Activated CD4-positive, alpha-beta T cell treated with anti-CD3 and anti-CD28 coated beads for 36 hours (primary cell): ENCODE measurements at places on chromosomes 1 and 21. TPM values are rescaled to one million over a fixed set of nuclear protein-coding genes. Genes with fewer than 3 reads are reported as not detected.

The TRIM63 gene
- not detected for total RNA-seq

- H3K36me3 ChIP-seq, result no peaks in the 10 kb centered on the region
- H3K27me3 ChIP-seq, result peaks cover 10% of the 10 kb centered on the region
- DNase-seq, result no peak
- no peak overlapping the region for H3K4me3 ChIP-seq
- H3K4me1 ChIP-seq, result no peaks in the 10 kb centered on the region
Measured at GRCh38 chr1:178407655-178408054, 89.1 kb downstream of the CLEC20A start.

- no peaks in the 10 kb centered on the region for H3K36me3 ChIP-seq
- no peak for DNase-seq
- peaks cover 11% of the 10 kb centered on the region for H3K27me3 ChIP-seq
- H3K4me1 ChIP-seq, result no peaks in the 10 kb centered on the region
- no peak overlapping the region for H3K27ac ChIP-seq
Measured at GRCh38 chr1:17743008-17743647, 12.0 kb upstream of the ACTL8 start.

DNA sequence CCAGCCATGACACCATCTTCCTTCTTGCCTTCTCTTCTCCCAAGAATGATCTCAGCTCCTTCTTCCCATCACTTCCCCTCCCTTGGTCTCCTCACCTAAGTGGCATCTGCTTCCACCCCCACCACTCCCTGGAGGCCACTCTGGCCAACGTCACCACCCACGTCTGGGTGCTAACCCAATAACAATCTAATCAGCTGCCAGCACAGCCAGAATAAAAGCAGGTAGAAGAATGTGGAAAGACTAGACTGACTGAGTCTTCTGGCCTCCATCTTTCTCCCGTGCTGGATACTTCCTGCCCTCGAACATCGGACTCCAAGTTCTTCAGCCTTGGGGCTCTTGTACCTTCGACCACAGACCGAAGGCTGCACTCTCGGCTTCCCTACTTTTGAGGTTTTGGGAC is 245.3 kb upstream of the CSF3R start:
- H3K27me3 ChIP-seq, result peaks cover 17% of the 10 kb centered on the region
- no peaks in the 10 kb centered on the region for H3K36me3 ChIP-seq
- H3K27ac ChIP-seq, result no peak overlapping the region
- no peak overlapping the region for H3K4me3 ChIP-seq
- DNase-seq, result no peak
- H3K4me1 ChIP-seq, result no peaks in the 10 kb centered on the region

- no peak for DNase-seq
- H3K4me1 ChIP-seq, result peaks cover 4% of the 10 kb centered on the region
- H3K27me3 ChIP-seq, result no peaks in the 10 kb centered on the region
- no peak overlapping the region for H3K4me3 ChIP-seq
- peaks cover 54% of the 10 kb centered on the region for H3K36me3 ChIP-seq
- H3K27ac ChIP-seq, result no peak overlapping the region
Measured at GRCh38 chr1:119720866-119721440, 9.2 kb downstream of the PHGDH start.

DNA sequence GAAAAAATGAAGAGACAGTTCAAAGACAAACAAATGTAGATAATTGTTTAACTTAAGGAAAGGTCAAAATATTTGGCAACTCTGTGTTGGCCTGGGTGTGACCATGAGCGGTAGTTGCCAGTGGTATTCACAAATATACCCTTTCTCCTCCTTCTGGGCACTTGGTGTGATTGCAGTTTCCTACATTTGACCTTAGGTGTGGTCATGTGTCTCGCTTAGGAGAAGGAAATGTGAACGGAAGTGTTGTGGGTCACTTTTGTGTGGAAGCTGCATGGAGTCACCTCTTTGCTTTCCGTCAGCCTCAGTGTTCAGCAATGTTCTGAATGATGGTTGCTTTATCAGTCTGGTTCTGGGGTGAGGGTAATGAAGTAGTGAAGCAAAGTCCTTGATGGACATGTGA is 3.4 kb upstream of the PCSK9 start:
- peaks cover 49% of the 10 kb centered on the region for H3K27me3 ChIP-seq
- no peaks in the 10 kb centered on the region for H3K36me3 ChIP-seq
- no peaks in the 10 kb centered on the region for H3K4me1 ChIP-seq
- DNase-seq, result no peak

DNA sequence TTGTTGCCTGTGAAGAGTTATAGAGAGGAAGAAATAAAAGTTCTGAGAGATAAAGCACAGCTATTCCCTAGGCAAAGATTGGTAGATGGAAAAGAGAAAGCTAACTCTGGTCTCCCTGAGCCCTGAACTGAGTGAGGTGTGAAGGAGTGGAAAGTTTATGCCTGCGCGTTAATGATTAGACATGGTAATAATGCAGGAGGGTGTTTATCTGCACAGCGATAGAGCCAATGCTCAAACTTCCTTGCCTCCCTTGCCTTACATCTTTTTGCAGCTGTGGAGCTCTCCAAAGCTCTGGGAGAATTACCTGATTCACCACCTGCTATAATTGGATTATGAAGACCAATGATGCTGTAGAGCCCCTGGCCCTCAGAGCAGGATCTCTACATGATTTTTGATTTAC is 32.8 kb upstream of the CHRM3 start:
- no peak overlapping the region for H3K4me3 ChIP-seq
- H3K27me3 ChIP-seq, result peaks cover 6% of the 10 kb centered on the region
- no peaks in the 10 kb centered on the region for H3K4me1 ChIP-seq
- no peak for DNase-seq
- no peaks in the 10 kb centered on the region for H3K36me3 ChIP-seq

GRCh38 chr1:150234566-150235293 is 1.2 kb downstream of the ANP32E start:
- H3K27me3 ChIP-seq, result no peaks in the 10 kb centered on the region
- DNase-seq, result peak; percentile 95
- H3K36me3 ChIP-seq, result peaks cover 28% of the 10 kb centered on the region
- H3K4me1 ChIP-seq, result peaks cover 14% of the 10 kb centered on the region
- H3K27ac ChIP-seq, result peak overlapping the region; percentile 99

The FOXO6 gene
- not detected for total RNA-seq

The CHD5 gene
- 0.25 TPM for total RNA-seq

- no peak overlapping the region for H3K27ac ChIP-seq
- H3K27me3 ChIP-seq, result no peaks in the 10 kb centered on the region
- DNase-seq, result no peak
- H3K36me3 ChIP-seq, result peaks cover 3% of the 10 kb centered on the region
Measured at GRCh38 chr1:183739082-183739481, 65.8 kb upstream of the RGL1 start.

- H3K27me3 ChIP-seq, result peaks cover 7% of the 10 kb centered on the region
- peak; percentile 64 for DNase-seq
- H3K36me3 ChIP-seq, result no peaks in the 10 kb centered on the region
- peak overlapping the region; percentile 32 for H3K4me3 ChIP-seq
- H3K4me1 ChIP-seq, result peaks cover 49% of the 10 kb centered on the region
Measured at GRCh38 chr1:181134543-181135436, 46.3 kb downstream of the IER5 start.

DNA sequence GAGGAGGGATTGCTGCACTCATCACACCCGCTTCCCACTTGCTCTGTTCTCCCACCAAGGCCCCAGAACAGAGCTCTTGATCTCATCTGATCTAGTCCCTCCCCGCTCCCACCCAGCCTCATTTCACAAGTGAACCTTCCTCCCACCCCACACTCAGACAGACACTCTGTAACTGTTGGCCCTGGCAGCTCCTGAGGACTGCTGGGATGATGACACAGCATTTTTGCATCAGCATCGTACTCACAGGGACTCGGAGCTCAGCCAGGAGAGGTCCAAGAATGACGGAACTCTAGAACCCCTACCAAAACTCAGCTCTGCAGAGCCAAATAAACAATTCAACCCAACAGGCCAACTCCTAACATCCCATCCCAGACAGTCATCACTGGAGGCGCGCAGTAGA is 11.2 kb upstream of the ZNF124 start:
- no peak for DNase-seq
- no peaks in the 10 kb centered on the region for H3K27me3 ChIP-seq
- H3K4me1 ChIP-seq, result no peaks in the 10 kb centered on the region

DNA sequence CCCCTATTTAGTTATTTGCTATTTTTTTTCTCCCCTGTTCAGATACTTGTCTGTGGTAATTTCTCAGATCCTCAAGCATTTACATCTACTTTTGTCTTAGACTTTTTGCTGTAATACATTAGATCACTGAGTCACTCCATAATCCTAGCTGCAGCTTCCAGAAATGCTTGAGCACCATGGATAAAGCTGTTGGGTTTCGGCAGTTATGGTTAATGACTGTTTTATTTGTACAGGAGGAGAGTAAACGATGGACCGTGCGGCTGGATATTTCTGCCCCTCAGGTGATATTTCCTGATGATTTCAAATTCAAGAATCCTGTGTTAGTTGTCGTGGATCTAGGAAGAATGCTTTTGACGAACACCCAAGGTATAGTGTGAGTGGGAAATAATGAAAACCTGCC is 42.9 kb downstream of the VPS13D start:
- H3K27ac ChIP-seq, result no peak overlapping the region
- H3K36me3 ChIP-seq, result peaks cover 49% of the 10 kb centered on the region
- H3K4me3 ChIP-seq, result no peak overlapping the region

DNA sequence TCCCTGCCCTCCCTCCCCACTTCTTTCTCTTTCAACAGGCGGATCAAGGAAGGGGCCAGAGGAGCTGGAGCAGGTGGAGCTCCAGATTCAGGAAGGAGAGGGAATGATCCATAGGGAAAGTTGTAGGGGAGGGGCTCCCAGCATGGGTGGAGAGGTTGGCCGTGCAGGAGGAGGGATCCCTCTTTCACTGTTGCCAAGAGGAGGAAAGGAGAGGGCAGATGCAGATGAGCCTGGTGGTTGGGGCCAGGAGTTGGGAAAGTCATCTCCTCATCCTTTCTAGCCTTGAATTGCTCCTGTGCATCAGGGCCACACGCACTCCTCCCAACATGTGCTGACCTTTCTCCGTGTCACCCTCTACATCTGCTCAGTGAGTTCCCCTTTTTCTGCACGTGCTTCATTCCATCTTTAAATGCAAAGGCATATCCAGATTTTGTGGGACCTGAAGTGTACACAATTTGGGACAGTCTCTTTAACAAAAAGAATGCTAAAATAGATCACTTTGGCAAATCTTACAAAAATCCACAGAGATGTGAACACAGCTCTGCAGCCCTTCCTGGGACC is 32.4 kb downstream of the ZBTB18 start:
- H3K36me3 ChIP-seq, result no peaks in the 10 kb centered on the region
- H3K4me3 ChIP-seq, result no peak overlapping the region
- H3K4me1 ChIP-seq, result no peaks in the 10 kb centered on the region
- H3K27me3 ChIP-seq, result peaks cover 2% of the 10 kb centered on the region
- H3K27ac ChIP-seq, result no peak overlapping the region

The DENND2D gene
- total RNA-seq, result 190 TPM

- no peak overlapping the region for H3K4me3 ChIP-seq
- H3K27me3 ChIP-seq, result no peaks in the 10 kb centered on the region
- no peaks in the 10 kb centered on the region for H3K36me3 ChIP-seq
- H3K27ac ChIP-seq, result no peak overlapping the region
- no peaks in the 10 kb centered on the region for H3K4me1 ChIP-seq
Measured at GRCh38 chr1:47818682-47819573, 178.3 kb downstream of the TRABD2B start.

The OR2L2 gene
- total RNA-seq, result 0.12 TPM

DNA sequence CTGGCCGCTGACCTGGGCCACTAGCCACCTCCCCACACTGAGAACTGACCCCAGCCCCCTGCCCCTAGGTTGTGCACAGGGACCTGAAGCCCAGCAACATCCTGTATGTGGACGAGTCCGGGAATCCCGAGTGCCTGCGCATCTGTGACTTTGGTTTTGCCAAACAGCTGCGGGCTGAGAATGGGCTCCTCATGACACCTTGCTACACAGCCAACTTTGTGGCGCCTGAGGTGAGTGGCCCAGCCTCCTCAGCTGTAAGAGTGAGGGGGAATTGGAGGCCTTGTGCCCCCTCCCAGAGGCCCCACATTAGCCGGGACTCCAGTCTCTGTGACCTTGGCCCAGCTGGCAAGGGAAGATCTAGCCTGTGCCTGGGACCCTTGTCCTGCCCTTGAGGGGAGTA is 41.8 kb downstream of the RPS6KA1 start:
- H3K27me3 ChIP-seq, result no peaks in the 10 kb centered on the region
- H3K4me1 ChIP-seq, result peaks cover 26% of the 10 kb centered on the region
- peaks cover 63% of the 10 kb centered on the region for H3K36me3 ChIP-seq
- DNase-seq, result no peak
- no peak overlapping the region for H3K4me3 ChIP-seq

DNA sequence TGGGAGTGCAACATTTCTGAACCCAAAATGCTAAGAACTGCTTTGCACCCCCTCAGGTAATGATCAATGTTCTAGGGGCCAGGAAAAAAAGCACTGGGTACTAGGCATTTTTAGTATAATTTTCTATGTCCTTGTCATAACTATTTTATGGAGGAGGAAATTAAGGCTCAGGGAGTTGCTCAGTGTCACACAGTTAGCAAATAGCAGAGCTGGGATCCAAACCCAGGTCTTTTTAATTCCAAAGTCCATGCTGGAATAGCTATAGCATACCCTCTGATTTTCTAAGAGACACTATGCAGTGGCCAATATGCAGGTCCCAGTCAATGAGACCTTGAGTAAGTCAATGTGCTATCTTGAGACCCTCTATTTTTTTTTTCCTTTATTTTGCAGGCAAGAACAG is 394.5 kb upstream of the USP24 start:
- H3K4me3 ChIP-seq, result no peak overlapping the region
- no peaks in the 10 kb centered on the region for H3K4me1 ChIP-seq
- H3K27me3 ChIP-seq, result peaks cover 13% of the 10 kb centered on the region
- no peak for DNase-seq
- H3K36me3 ChIP-seq, result no peaks in the 10 kb centered on the region

The OR10Z1 gene
- not detected for total RNA-seq

- H3K36me3 ChIP-seq, result peaks cover 15% of the 10 kb centered on the region
- no peak overlapping the region for H3K4me3 ChIP-seq
- H3K4me1 ChIP-seq, result peaks cover 38% of the 10 kb centered on the region
- no peak overlapping the region for H3K27ac ChIP-seq
Measured at GRCh38 chr1:90964444-90965035, 57.3 kb downstream of the ZNF644 start.

The MAEL gene
- total RNA-seq, result not detected

The FTCD gene
- total RNA-seq, result 0.23 TPM

The DNTTIP2 gene
- total RNA-seq, result 84.9 TPM

GRCh38 chr1:211135342-211135950 is 1.5 kb upstream of the KCNH1 start:
- peaks cover 13% of the 10 kb centered on the region for H3K4me1 ChIP-seq
- no peak overlapping the region for H3K4me3 ChIP-seq
- no peak overlapping the region for H3K27ac ChIP-seq
- H3K27me3 ChIP-seq, result peaks cover 42% of the 10 kb centered on the region
- no peaks in the 10 kb centered on the region for H3K36me3 ChIP-seq
- DNase-seq, result no peak

- peak overlapping the region; percentile 82 for H3K27ac ChIP-seq
- H3K36me3 ChIP-seq, result peaks cover 11% of the 10 kb centered on the region
- peak overlapping the region; percentile 87 for H3K4me3 ChIP-seq
Measured at GRCh38 chr1:46605232-46605631, 1.2 kb upstream of the MKNK1 start.
